ENCODE measurements at places on chromosomes 4 and X. TPM values are rescaled to one million over a fixed set of nuclear protein-coding genes. Genes with fewer than 3 reads are reported as not detected.

The SLC49A3 gene
- 7.1 TPM for polyA plus RNA-seq

The ERCC6L gene
- polyA plus RNA-seq = 0.68 TPM

The SPANXB1 gene
- not detected for polyA plus RNA-seq

The GSX2 gene
- not detected for polyA plus RNA-seq

The MAGEA10 gene
- not detected for polyA plus RNA-seq

The TMEM144 gene
- polyA plus RNA-seq = 0.36 TPM

DNA sequence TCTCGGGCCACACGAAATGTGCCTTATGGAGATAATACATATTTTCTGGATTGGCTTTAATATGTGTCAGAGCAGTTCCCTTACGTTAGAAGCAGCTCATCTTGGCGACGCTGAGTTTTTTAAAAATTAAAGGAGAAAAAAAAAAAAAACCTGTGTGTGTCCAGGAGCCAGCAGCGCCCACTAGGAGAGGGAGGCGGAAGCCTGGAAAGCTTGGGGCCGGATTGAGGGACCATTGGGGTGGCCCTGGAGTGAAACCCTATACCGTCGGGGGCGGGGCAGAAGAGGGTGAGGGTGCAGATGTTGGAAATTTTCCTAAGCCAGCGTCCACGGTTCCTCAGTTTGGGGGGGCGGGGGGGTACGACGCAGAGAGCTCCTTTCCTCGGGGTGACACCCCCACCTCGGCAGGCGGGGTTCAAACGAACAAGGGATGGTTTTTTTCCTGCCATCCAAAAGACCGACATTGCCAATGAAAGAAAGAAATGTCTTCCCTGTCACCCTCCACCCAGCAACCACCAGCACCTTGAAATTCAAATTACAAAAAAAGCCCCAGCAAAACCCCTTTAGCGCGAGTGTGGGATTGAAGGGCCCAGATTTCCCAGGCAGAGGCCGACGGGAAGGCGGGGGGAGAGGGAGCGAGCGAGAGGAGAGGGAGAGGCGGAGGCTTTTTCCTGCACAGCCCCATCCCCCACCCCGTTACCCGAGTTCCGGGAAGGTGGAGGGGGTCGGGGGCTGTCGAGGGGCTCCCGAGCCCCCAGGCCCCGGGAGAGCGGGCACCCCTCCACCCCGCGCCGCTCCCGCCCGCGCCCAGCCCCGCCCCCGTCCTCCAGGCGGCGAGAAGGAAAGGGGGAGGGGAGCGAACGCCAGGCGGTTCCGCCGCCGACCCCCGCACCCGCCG lies 859 bp downstream of the SMARCA1 start:
- no peak for DNase-seq

DNA sequence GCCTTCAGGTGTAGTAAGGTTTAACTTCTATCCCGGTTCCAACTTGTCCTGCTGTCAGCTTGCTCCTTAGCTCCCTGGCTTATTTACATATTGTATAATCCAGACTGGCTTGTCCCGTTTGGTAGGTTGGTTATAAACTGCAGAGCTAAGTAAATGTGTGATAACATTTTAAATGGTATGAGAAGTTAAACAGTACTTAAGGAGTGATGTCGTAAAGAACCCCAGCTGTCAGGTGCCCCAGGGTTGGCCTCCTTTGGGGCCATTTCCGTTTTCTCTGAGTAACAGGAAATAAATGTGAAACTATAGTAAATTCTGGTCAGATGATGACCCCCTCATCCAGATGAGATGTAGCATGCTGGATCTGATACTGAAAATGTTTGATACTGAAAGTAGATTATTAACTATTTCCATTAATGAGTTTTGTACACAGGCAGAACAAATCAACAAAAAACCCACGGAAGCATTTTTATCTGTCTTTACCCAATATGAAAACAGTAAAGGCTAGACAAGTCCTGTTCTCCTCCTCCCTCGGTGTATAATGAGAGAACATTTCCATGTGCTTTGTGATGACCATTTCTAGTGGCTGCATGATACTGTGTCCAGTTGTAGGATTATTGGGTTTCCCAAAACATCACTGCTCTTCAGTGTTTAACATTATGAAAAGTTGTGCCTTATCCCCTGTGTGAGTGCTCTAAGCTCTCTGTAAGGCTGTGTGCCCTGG lies 22.4 kb downstream of the GAB1 start:
- DNase-seq = peak; percentile 57

DNA sequence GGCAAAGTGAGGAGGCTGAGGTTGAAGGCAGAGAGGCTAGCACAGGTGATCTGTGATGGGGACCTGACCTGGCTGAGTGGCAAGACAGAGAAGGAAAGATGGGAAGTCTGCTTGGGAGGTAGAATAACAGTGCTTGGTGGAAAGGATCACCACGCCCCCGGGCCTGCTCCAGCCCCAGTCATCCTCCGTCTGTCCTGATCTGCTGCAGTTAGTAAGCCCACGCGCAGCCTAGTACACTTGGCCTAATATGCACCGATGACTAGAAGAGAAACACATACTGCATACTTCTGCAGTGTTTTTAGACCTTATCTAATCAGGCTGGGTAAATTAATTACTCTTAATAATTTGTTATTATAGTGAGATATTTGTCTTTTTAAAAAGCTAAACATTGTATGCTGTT lies 103.7 kb upstream of the KLF3 start:
- DNase-seq = no peak

GRCh38 chr4:68655764-68656444 lies 14.5 kb downstream of the UGT2B15 start:
- DNase-seq = no peak

Measured in immature natural killer cell (primary cell).